ENCODE measurements at places on chromosomes 12 and 14. TPM values are rescaled to one million over a fixed set of nuclear protein-coding genes. Genes with fewer than 3 reads are reported as not detected.

GRCh38 chr12:14956024-14956891 lies 5.1 kb downstream of the ARHGDIB start:
- DNase-seq, result no peak

GRCh38 chr14:83312511-83312910 lies 1778.9 kb upstream of the SEL1L start:
- no peak for DNase-seq

DNA sequence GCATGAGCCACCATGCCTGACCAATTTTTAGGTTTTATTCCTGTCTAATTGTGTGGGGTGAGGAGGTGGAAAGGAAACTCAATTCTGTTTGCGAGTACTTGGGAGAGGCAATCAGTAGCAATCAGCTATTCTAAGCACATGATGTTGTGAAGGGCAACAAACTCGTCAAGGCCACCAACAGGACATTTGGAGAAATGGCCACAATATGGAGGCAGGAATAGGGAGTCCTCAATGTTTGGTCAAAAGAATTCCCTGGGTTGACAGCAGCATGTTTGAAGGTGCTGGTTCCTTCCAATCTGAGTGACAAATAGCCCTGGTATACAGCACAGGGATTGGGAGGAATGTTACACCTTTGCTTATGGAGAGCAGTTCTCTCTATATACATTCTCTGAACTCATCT lies 32.7 kb upstream of the USP44 start:
- DNase-seq, result no peak

DNA sequence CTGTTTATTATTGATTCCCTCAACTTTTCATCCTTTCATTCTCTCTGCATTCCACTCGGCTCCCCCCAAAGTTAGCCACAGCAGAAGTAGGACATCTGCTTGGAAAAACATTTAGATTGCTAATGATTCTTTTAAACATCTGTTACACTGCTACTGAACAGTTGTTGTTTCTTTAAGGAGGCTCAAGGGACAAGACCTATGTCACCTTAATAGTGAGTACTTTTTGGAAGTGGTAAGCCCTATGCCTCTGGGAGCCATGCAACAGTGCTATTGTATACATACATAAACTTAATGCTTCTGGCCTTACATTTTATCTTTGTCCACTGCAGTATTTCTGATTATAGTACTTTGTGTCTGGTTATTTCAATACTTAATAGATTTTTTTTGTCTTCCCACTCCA lies 628.2 kb upstream of the FOXG1 start:
- no peak for DNase-seq

DNA sequence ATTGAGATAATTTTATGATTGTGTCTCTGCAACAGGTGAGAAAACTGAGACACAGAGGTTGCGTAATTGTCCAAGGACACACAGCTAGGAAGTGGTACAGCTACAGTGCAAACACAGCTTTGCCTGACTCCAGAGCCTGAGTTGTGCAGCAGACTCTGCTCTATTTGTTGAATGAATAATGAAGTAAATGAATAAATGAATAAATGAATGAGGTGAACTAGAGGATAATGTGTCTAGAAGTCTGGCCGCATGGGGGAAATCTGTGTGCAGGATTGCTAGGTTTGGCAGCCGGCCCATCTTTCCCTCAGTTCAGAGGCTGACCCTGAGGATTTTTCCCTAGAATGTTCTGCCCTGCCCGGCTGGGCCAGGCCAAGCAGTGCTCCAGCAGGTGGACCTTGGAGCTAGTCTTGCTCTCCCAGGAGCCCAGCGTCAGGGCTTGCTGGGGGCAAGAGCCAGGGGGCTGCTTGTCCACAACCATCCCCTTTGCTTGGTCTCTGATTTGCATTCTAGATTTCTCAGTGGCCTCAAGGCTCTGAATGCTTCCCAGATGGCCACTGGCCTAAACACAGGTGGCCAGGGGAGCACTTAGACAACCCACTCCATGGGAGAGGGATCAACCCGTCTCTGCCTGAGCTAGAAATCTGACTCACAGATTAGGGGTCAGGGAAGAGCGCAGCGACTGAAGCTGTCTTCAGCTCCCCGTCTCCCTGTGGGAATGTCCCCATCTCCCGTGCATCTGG lies 225.2 kb downstream of the C12orf75 start:
- no peak for DNase-seq

DNA sequence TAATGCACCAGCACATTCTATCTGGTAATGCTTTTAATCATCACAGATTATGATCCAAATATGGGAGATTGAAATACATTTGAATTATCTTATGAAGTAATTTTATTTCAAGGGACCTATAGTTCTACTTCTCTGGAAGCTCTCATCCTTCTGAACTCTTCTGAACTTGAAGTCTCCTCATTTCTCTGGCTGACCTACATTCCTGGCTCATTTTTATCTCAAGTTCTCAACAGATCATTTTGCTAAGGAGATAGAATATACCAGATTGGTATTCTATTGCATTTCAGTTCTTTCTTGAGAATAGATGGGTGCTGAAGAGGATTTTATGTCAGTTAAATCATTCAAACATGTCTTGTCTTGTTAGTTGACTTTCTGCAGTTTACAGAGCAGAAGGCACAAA lies 7.9 kb downstream of the HMGA2 start:
- no peak for DNase-seq

GRCh38 chr14:96051642-96052540 lies 12.7 kb downstream of the C14orf132 start:
- DNase-seq, result no peak

DNA sequence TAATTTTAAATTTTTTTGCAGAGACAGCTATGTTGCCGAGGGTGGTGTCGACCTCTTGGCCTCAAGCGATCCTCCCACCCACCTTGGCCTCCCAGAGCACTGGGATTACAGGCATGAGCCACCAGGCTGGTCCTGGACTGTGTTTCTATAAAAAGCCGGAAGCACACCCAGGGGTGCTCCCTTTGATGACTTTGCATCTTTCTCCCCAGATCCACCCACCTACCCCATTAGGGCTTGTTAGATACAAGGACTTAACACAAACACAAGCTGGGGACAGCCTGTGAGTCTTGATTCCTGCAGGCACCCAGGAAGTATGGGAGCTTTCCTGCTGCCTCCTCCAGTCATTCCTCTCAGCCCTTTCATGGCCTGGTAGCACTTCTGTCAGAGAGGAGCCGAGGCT lies 67.0 kb downstream of the MAP1LC3B2 start:
- no peak for DNase-seq

DNA sequence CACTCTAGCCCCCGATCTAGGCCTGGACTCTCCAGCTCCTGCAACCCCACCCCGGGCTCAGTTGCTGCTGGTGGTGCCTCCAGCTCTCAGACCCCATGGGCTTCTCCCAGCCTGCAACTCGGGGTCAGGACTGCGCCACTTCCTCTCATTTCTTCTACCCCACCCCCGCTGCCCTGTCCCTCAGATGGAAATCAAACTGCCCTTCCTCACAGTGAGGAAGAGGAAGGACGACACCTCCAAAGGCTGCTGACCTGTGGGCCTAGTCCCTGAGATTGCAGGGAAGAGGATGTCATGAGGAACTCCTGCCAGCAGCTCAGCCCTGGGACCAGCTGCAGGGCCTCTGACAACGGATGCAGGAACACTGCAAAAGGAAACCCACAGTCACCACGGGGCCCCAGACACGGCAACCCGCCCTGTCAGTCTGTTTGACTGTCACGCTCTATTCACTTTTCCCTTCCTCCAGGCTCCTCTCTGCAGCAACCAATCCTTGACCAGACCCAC lies 29.3 kb upstream of the PNMA1 start:
- no peak for DNase-seq

GRCh38 chr12:88393017-88393767 lies 187.1 kb downstream of the KITLG start:
- no peak for DNase-seq

DNA sequence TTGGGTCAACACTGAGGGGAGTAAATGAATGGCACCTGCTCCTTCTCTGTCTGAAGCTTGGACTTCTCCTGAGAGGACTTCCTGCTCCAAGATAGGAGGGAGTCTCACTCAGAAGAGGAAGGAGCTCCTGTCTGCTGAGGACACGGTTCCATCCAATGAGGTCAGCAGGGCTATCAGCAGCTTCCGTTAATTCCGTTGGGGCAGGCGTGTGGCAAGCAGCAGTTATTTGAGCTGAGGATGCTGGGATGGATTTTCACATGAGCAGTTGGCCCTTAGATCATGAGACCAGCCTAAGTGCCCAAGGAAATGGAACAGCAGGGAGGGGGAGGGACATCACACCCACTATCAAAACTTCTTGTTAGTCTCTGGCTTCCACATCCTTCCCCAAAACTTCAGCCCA lies 159.0 kb upstream of the PZP start:
- DNase-seq, result no peak

- no peak for DNase-seq
Measured at GRCh38 chr12:130281153-130281799, 56.4 kb upstream of the PIWIL1 start.

Gene SLCO1B1
- not detected for total RNA-seq

Gene B4GALNT1
- 43.8 TPM for total RNA-seq

Gene SLC2A14
- total RNA-seq, result 3.7 TPM

Gene RBP5
- 9.9 TPM for total RNA-seq

Gene TAS2R20
- total RNA-seq, result 6.3 TPM
